HepG2 (cell line): ENCODE measurements at places on chromosomes 4 and X.
A peak's percentile ranks its signal among the peaks of the same experiment; 100 is the strongest.

- no peak for DNase-seq
Observed at GRCh38 chr4:181863856-181864255, 379.3 kb upstream of the TENM3 start.

- no peak for DNase-seq
Observed at GRCh38 chrX:23789386-23790154, 6.6 kb downstream of the SAT1 start.

DNA sequence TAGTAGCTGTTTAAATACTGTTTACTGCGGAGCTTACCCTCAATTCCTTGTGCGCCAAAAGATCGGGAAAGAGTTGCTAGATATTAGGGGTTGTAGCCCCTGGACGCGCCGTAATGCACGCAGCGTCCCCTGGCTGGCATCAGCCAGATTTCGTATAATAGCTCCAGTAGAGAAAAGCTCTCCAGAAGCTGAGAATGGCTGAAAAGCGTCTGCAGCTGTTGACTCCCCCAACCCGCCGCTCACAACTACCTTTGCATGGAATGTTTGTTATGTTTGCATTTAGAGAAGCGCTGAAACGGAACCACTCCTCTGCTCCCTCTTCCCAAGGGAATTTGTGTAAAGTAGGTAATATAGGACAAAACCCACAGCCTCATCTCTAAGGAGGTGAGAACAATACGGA lies 3.7 kb downstream of the DOCK11 start:
- DNase-seq: no peak

DNA sequence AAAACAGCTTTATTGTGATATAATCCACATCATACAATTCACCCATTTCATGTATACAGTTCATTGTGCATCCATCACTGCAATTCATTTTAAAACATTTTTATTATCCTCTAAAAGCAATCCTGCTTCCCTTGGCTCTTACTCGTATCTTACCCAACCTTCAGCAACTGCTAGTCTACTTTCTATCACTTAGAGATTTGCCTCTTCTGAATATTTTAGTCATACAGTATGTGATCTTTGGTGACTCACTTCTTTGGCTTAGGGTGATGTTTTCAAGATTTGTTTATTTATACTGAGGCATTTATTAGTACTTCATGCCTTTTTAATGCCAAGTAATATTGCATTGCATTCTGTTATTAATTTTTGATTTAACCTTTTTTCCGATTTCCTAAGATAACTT lies 15.0 kb upstream of the MSMO1 start:
- DNase-seq: no peak

DNA sequence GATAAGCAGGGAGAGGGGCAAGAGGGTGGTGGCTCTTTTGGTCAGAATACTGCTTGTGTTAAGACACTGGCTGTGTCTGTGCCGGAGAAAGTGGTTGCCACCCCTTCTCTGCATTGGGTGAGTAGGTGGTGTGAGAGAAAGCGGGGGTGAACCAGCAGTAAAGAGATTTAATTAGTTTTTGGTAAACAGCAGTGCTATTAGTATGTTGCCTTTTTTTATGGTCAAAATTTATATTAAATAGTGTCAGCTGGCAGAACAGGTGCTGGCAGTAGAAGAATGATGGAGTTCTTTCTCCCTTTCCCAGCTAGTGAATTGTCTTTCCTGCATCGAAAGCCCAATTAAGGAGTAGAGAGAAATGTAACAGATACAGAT lies 181.6 kb downstream of the LARP7 start:
- DNase-seq: no peak

GRCh38 chr4:6464842-6465588 lies 7.4 kb downstream of the PPP2R2C start:
- DNase-seq: no peak

DNA sequence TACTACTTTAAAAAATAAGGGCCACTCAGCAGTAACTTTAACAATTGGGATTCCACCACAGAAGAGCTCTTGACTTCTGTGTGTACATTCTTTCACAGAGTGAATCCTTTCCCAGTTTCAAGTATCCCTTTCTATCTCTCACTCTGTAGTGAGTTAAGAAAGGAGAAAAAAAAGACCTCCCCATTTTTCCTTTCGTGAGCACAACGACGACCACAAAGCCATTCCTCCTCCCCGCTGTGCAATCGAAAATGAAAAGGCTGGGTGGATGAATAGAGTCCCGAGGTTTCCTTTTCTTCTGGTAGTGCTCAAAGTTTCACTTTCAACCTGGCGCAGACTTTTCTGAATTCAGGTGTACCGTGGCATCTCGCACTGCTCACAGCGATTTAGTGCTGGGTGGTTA lies 58.0 kb downstream of the TAB3 start:
- no peak for DNase-seq

DNA sequence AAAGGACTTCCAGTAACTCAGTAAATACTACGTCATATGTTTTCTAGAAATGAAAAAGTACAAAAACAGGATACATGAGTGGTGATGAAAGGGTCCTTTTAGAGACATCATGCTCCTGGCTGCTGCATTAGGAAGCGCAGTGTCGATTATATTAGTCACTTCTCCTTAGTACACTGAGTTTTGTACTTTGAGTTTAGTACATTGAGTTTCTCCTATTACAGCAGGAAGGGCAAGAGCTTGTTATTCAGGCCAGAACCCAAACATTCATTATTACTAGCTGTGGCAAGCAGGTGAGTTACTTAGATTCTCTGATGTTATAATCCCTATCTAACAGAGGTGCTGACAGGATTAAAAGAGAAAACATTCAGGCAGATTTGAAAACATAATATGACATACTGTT lies 21.3 kb downstream of the RPGR start:
- DNase-seq: peak; percentile 18

DNA sequence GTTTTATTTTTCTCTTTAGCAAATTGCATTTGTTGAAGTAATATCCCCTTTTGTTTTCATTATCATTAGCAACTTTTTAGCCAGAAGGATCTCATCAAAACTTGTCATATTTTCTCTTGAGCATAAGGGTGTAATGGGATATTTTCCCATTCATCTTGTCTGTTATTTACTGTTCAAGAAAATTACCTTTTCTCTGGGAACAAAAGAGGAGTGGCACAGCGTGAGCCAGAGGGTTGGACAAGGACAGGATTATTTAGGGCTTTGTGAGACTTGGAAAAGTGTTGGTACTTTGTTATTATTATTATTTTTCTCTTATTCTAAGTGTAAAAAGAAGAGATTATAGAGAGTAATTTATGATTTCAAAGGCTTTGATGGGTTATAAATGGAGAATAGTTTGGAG lies 135.9 kb downstream of the PRKX start:
- DNase-seq: no peak

- no peak for DNase-seq
Observed at GRCh38 chrX:4850312-4850711, 1136.9 kb upstream of the PRKX start.

GRCh38 chr4:153799694-153800074 lies 10.8 kb upstream of the SFRP2 start:
- no peak for DNase-seq

DNA sequence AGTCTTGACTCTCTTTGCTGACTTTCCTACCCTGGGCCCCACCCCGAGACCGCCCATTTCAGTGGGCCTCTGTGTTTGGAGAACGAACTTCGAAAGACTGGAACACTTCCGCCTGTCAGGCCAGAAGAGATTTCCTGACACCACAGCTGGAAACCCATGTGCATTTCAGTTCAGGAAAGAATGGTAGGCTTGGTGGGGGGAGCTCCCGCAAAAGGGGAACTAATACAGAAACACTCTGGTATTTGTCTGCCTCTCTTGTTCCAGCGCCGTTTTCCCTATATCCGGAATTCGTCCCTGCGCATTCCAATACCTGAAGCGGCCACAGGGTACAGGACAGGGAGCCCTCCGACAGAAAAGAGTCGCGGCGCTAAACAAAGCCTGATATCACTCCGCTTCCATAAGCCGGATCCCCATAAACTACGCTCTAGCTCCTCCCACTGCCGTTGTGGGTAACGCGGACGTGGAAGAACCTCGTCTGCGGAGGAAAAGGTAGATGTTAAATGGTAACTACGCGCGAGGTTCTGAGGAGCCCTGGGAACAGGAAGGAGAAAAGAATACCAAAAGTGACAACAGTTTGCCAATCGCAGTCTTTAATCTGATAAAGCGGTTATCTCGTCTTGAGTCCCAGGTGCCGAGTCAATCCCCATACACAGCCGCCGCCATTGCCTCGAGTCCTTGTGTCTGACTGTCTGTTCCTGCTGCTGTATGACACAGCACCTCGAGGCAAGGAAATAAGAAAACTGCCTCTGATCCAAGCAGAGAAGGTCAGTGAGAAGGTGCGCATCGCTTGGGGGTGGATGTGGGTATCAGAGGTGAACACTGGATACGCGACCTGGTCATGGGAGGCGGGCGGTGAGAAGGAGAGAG lies at the start of gene ARMCX5:
ARMCX5 (plus strand) TSS at position 432 of the 867 bp plus-strand sequence. CDS start 2,627 bp downstream, outside the sequence.
- DNase-seq: peak; percentile 82

DNA sequence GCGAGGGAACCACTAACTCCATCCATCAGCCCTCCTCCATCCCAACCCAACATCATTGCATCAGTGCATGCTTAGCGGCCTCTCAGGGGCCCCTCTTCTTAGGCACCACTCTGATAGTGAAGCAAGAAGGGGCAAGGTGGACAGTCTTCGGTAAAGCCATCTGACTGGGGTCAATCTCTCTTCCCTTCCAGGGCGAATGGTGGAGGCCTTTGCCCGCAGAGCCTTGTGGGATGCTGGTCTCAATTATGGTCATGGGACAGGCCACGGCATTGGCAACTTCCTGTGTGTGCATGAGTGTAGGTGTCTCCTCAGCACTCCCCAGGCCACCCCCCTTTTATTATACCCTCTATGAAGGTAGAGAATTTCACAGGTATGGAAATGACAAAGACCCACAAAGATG lies 18.8 kb upstream of the SASH3 start:
- DNase-seq: no peak

DNA sequence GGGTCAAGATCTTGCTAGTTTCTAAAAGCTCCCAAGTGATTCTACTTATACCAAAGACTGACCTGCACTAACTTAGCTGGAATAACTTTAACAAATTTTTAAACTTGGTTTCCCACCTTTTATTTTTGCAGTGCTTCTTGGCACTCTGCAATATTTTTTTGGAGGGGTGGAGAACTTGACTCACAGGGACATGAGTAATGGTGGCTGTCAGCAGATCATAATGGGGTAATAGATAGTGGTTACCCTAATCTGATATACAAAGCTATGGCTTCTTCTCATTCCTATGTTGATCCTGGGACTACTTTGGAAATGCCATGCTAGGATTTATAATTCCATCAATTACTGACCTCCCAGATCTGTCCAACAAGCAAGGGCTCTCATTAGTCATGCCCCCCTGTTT lies 295.7 kb downstream of the GPAT3 start:
- no peak for DNase-seq

GRCh38 chr4:184448141-184448540 lies 26.2 kb downstream of the IRF2 start:
- no peak for DNase-seq

GRCh38 chrX:137747244-137748043 lies 181.5 kb downstream of the ZIC3 start:
- no peak for DNase-seq
